Activated CD4-positive, alpha-beta T cell treated with anti-CD3 and anti-CD28 coated beads for 24 hours (primary cell): ENCODE measurements at places on chromosomes 5 and 9.

- no peak for DNase-seq
Observed at GRCh38 chr9:18746631-18747030, 272.7 kb downstream of the ADAMTSL1 start.

- no peak for DNase-seq
Observed at GRCh38 chr5:172565455-172565854, 75.6 kb upstream of the NEURL1B start.

- DNase-seq, result no peak
Observed at GRCh38 chr9:124366476-124367220, 48.6 kb downstream of the PSMB7 start.

GRCh38 chr5:71456362-71456743 is 902 bp downstream of the BDP1 start:
- DNase-seq, result no peak

DNA sequence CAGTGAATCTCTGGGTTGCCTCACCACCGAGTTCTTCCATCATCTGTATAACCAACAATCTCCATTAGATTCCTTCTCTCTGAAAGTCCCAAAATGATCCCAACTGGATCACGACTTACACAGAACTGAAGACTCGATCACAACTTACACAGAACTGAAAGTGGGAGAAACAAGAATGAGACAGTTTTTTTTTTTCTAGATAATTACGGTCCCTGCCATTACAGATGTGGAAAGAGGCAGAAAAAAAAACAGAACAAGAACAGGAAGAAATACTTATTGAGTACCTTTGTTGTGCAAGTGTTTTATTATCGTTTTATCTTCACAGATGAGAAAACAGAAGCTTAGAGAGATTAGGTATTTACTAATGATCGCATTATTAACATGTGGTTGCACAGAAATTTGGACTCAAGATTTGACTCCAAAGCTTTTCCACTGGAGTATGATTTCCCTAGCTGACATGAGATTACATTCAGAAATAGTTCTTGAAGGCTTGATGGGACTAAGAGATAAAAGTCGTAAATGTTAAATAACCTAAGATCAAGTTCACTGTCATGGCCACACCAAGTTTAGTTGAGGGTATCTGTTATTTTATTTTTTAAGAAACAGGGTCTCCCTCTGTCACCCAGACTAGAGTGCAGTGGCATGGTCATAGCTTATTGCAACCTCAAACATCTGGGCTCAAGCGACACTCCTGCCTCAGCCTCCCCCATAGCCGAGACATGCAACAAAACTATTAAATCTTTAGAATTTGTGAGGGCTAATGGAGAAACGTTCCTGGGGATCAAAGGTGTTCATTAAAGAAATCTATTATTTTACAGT is 8.9 kb downstream of the PLK2 start:
- DNase-seq, result no peak

DNA sequence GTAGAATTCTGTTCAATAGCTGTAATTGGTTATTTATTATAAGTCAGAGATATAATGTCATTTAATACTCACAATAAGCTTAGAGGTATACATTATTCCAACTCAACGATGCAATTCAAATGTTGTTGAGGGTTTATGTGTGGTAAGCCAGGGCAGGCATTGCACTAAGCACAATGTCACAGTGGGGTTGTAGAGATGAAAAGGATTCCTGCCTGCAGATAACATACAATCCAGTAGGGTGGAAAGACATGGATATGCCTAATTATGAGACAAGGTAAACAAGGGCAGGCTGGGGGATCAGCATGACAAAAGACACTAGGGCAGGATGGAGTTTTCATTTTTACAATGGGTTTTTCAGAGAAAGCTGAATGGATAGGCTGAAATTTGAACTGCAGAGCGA is 98.7 kb upstream of the PALM2AKAP2 start:
- no peak for DNase-seq

DNA sequence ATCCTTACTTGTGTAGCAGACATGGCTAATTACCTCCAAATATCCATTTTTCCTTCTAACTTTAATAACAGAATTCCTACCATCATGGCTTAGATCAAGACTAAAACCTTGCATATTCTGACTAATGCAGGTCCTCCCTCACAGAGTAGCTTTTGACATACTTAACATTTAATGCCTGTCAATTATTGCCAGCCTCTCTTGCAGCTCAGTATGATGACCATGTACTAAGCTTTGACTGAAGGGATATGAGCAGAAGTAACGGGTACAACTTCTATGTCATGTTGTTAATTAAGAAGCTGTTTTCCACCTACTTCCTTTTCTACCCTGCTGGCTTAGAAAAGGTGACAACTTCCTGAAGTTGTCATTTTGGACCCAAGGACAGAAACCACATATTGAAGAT is 533.4 kb downstream of the PSAT1 start:
- DNase-seq, result no peak

DNA sequence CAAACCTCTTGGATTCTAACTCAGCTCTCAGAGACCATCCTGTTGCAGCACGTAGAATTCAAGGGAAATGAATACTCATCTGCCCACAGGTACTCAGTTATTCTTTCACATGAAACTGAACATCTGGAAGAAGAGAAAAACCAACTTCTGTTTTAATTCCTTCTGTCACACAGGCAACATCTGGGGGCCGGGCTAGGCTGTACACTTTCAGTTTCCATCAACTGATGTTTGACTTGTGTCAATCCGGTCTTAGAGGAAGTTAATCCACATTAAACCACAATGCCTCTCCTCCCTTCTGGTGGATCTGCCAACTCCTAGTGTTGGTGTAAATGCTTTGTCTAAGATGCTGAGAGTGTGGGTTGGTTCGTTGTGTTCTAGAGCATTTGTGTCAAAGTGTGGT is 17.6 kb downstream of the DMRT3 start:
- DNase-seq, result no peak

- DNase-seq, result no peak
Observed at GRCh38 chr5:32552936-32553335, 32.4 kb upstream of the SUB1 start.

DNA sequence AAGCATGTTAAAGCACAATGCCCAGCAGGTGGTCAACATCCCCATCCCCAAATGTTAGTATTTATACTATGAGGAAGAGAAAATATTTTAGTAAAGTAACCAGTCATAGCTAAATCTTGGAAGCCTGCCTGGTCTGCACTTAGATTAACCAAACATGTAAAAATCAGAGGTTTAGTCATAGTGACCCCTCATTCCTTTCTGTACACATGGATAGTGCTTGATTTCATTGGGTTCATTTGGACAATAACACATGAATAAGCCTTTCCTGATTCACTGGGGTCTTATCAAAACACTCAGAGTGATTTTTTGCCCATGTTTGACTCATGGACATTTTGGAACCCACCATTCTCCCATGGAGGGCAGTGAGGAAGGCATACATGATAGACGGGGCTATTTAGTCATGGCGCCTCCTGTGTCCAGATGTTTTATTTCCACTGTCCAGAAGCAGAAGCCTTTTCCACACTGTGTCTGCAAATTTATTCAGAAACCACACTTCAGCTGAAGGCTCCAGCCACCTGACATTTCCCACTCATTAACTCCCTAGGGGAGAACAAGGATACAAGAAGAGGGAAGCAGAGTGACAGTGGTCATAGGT is 32.5 kb downstream of the OR1J1 start:
- no peak for DNase-seq

- no peak for DNase-seq
Observed at GRCh38 chr5:100566382-100567141, 31.4 kb downstream of the FAM174A start.

- DNase-seq, result no peak
Observed at GRCh38 chr5:169988947-169989346, 8.7 kb upstream of the INSYN2B start.

DNA sequence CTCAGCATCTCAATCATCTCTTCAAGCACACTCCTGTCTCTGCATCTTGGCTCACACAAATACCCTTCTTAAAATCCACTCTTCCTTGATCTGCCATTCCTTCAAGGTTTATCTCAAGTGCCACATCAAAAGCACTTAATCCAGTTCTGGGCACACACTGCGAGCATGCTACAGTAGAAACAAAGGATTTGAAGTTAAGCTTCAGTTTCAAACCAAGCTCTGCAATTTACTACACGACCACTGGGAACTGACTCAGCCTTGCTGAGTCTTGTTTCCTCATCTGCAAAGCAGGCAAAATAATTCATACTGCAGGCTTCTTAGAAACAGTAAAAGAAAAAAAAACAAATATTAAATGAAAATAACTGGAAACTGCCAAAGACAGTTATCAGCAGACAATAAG is 50.5 kb upstream of the CTNNAL1 start:
- no peak for DNase-seq

- DNase-seq, result no peak
Observed at GRCh38 chr9:108430655-108431054, 425.1 kb downstream of the ACTL7B start.

GRCh38 chr5:61599370-61600122 is 267.5 kb downstream of the ZSWIM6 start:
- DNase-seq, result no peak

- DNase-seq, result no peak
Observed at GRCh38 chr5:135073761-135074345, 39.8 kb upstream of the PITX1 start.

- DNase-seq, result no peak
Observed at GRCh38 chr9:123617286-123617685, 261.3 kb downstream of the CRB2 start.

DNA sequence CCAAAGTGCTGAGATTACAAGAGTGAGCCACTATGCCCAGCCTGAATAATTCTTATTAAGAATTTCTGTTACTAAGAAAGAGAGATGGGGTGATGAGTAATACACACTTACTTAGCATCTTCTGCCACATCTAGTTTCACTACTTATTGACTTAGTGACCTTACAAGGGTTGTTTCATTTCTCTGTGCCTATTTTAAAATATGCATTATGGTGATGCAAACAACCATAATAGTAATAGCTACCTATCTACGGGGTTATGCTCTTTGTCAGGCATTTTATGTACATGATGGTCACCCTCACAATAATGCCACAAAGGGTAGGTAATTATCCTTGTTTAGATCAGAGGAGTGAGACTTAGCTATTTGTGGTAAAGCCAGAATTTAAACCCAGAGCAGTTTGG is 499.0 kb upstream of the SGCD start:
- DNase-seq, result no peak

- no peak for DNase-seq
Observed at GRCh38 chr9:20504930-20505329, 117.4 kb downstream of the MLLT3 start.

DNA sequence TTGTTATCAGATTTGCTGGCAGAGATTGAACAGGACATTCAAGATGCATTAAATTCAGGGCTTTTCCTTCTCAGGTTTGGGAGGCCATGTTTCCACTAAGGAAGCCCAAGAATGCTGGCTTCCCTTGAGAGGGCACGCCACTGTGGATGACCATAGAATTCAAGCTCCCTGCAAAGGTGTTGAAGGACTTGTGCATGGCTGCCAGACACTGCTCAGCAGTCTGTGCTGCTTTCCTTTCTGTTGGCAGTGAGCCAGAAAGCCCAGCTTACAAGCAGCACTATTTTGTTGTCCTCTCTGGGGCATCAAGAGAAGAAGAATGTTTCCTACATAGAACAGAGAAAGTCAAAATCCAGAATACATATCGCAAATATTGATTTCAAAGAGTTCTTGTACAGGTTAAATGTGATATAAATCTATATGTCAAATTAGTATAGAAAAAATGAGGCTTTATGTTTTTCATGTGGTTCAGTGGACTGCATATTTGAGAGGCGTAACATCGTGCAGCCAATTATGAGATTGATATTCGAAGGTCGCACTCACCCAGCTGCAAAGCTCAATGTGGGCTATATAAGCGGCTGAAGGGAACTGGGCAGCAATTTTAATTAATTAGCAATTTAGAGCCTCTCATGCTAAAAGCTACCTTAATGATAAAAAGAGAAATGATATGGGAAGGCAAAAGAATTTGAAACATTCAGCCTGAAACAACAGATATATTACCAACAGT is 103.1 kb upstream of the ISL1 start:
- no peak for DNase-seq

DNA sequence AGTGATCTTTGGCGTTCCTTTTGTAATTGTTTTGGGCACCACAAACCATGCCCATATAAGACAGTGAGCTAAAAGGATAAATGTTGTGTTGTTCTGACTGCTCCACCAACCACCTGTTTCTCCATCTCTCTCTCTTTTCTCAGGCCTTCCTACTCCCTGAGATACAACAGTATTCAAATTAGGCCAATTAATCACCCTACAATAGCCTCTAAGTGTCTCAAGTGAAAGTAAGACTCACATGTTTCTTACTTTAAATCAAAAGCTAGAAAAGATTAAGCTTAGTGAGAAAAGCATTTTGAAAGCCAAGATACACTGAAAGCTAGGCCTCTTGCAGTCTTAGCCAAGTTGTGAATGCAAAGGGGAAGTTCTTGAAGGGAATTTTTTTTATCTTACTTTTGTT is 268.8 kb upstream of the NREP start:
- DNase-seq, result no peak

- DNase-seq, result no peak
Observed at GRCh38 chr9:137186385-137186784, 2.0 kb downstream of the ANAPC2 start.

DNA sequence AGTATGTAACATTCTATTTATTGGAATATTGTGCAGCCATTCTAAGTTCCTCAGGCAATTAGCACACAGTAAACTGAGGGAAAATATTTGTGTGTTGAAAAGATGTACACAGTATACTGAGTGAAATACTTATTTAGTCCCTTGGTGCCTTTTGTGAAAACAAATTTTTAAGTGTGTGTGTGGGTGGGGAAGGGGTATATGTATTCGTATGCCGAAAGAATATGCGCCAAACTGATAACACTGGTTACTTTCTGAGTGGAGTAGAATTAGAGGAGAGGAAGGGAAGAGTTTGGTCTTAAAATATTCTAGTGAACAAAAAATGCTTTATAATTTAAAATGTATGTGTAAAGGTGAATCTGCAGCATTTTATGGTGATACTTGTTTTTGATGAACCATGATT is 3.1 kb downstream of the DCP2 start:
- no peak for DNase-seq

DNA sequence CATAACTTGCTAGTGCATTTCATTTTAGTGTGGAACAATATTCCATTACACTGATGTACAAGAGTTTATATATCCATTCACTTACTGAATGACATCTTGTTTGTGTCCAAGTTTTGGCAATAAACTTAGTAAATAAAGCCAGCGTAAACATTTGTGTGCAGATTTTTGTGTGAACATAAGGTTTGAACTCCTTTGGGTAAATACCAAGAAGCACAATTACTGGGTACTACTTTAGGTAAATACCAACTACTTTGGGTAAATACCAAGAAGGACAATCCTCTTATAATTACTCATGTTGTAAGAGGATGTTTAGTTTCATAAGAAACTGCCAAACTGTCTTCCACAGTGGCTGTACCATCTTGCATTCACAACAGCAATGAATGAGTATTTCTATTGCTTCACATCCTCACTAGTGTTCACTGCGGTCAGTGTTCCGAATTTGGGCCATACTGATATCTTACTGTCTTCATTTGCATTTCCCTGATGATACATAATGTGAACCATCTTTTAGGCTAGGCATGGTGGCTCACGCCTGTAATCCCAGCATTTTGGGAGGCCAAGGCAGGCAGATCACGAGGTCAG is 2.3 kb upstream of the SYK start:
- no peak for DNase-seq

DNA sequence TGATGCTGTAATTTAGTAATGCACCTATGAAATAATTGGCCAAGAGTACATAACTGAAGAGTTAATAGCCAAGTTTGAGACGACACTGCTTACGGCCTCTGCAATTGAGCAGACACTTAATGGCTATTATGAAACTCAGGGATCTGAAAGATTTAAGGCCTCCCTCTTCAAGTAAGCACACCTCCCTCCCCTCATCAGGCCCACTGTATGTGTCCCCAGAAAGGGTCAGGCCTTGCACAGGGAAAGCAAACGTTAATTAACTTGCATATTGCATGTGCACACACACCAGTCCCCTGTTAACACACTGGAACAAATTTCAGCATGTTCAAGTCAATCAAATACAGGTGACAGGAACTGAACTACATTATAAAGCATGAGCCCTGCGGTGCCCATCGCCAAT is 163.6 kb downstream of the SPOCK1 start:
- no peak for DNase-seq
